ENCODE measurements at places on chromosomes 13 and 19. TPM values are rescaled to one million over a fixed set of nuclear protein-coding genes. Genes with fewer than 3 reads are reported as not detected.

The CACNG8 gene
- 0.16 TPM for total RNA-seq

DNA sequence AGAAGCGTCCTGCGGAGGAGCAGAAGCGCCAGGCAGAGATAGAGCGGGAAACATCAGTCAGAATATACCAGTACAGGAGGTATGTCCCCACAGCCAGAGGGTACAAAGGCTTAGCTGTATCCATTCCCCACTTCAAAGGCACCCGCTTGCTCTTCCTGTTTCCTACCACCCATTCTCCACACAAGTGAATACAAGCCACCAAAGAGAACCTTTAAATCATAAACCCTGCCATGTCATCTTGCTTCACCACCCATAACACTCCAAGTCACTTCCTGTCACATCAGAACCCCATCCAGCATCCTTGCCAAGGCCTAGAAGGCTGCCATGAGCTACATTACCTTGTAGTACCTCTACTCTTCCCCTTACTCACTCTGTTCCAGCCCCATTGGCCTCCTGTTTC lies 205.8 kb downstream of the LMO7 start:
- H3K4me3 ChIP-seq: no peak overlapping the region
- peak overlapping the region; percentile 47 for H3K27ac ChIP-seq
- peaks cover 41% of the 10 kb centered on the region for H3K36me3 ChIP-seq
- H3K27me3 ChIP-seq: no peaks in the 10 kb centered on the region
- H3K4me1 ChIP-seq: no peaks in the 10 kb centered on the region

DNA sequence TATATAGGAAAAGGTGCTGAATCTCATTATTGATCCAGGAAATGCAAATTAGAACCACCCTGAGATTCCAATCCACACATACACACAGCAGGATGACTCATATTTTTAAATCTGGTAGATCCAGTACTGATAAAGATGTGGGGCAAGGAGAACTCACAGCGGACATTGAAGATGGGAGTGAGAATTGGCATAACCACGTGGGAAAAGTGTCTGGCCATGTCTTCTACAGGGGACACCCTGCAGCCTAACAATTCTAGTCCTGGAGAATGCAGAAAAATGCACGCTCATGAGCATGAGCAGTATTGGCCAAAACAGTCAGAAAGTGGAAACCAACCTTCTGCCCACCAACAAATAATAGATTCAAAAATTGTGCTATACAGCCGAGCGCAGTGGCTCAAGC lies 13.5 kb upstream of the BCL3 start:
- H3K27ac ChIP-seq: no peak overlapping the region
- DNase-seq: no peak

- peaks cover 11% of the 10 kb centered on the region for H3K4me1 ChIP-seq
- no peak for DNase-seq
- peak overlapping the region; percentile 67 for H3K27ac ChIP-seq
- H3K36me3 ChIP-seq: peaks cover 14% of the 10 kb centered on the region
Measured at GRCh38 chr19:7865262-7865911, 8.8 kb downstream of the PRR36 start.

DNA sequence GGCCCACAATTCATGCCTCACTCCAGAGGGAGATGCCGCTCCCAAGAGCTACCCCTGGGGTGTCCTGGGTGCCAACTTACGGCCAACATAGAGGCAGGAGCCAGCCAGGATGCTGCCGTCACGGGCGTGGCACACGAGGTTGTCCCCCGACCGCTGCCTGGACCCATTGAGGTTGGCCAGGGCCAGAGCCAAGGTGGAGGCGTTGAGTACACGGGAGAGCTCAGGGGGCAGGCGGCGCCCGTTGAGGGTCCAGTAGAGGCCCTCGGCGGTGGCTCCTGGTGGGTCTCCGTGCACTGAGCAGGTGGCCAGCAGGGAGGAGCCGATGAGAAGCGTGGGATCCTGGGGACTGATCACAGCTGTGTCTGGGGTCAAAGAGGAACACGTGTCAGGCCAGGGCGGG lies 7.1 kb downstream of the CRLF1 start:
- peaks cover 11% of the 10 kb centered on the region for H3K27me3 ChIP-seq
- no peak for DNase-seq
- no peak overlapping the region for H3K4me3 ChIP-seq
- H3K27ac ChIP-seq: no peak overlapping the region
- peaks cover 5% of the 10 kb centered on the region for H3K4me1 ChIP-seq

Measured in MCF 10A (cell line).